Globus pallidus (tissue), 1 donor: ENCODE measurements at places on chromosomes 7 and 10.

DNA sequence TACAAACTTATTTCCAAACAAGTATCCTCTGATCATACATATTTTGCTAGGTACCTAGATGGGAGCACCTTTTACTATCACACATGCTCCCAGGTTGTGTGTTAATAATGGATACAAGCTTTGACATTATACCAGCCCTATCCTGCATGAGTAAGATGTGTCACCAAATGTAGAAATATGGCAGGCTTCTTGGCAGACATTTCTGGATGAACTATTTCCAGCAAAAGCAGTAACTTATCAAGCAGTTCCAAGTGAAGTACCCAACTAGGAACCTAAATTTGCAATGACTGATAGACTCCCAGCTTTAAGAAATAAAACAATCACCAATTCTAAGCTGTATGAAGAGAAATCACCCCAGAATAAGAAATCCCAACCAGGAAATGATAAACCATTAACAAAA is 103.7 kb upstream of the TMEM72 start:
- DNase-seq: no peak

GRCh38 chr10:132547421-132547861 is 9.9 kb downstream of the INPP5A start:
- no peak for DNase-seq

DNA sequence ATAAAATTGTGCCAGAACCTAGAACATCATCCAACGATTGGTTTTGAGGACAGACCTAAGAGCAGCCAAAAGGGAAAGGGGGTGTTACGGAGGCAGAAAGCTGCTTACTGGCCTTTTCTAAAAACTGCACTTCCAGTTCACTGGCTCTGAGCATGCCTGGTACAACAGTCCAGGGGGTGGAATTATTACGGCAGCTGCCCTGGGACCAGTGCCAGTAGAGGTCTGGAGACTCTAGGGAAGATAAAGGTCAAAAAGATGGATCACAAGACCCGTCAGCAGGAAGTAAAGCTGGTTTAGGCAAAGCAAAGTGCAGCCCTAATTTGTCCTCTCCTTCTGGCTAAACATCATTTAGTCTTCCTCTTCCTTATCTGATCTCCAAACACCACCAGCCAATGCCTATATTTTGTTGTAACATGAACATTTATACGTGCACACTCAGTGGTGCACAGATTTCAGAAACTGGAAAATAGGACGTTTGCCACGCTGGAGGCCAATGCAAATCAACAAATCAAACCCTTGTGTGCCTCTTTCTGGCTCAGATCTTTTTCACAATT is 216.4 kb upstream of the DPP6 start:
- peak; percentile 18 for DNase-seq

GRCh38 chr10:111724121-111724520 is 459.4 kb downstream of the GPAM start:
- no peak for DNase-seq

- DNase-seq: no peak
Measured at GRCh38 chr10:128982616-128982915, 484.5 kb upstream of the MGMT start.

- DNase-seq: no peak
Measured at GRCh38 chr10:69842020-69842419, 40.3 kb downstream of the COL13A1 start.

- DNase-seq: no peak
Measured at GRCh38 chr10:126904818-126905701, at the start of gene DOCK1. Gene DOCK1 (plus strand): TSS chr10:126905428. CDS start chr10:126905518, 90 bp downstream.

DNA sequence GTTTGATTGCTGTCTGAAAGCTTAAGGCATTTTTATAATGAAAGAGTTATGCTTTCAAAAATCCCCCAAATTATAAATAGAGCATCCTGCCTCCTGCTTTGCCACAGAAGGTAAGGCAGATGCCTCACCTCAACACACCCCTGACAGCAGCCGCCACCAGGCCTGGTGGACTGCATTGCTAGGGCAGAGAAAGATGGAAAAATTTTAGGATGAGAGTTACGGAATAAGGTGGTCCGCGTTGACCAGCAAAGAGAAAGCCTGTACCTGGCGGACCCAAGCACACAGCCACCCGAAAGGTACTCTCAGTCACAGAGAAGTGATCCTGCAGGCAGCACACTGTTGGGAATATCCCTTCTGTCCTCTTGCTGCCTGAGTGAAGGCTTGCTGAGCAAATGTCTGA is 360.4 kb upstream of the SHH start:
- no peak for DNase-seq
